ENCODE measurements at places on chromosomes 1 and 21.

DNA sequence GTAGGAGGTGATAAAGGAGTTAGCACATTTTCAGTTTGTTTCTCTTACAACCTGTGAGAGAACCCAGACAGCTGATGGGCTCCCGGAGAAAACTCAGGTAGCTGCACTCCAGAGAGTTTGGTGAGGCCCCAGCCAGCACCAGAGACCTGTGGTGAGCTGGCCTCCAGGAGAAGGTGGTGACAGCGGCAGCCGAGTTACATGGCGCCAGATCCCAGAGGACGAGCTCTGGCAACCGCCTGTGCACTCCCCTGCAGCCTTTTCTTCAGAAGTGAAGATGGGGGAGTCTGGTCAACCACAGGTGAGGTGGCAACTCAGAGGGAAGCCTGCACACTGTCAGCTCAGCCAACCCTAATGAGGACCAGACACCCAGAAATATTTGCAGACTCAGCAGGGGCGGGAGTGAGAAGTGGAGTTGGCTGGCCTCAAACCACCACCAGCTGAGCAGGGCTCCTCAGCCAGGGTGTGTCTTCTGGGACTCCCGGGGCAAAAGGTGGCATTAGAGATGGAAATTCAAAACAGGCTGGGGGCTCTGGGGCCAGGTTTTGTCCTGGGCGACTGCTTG, 209.7 kb downstream of the SETD4 start:
- DNase-seq, result no peak

DNA sequence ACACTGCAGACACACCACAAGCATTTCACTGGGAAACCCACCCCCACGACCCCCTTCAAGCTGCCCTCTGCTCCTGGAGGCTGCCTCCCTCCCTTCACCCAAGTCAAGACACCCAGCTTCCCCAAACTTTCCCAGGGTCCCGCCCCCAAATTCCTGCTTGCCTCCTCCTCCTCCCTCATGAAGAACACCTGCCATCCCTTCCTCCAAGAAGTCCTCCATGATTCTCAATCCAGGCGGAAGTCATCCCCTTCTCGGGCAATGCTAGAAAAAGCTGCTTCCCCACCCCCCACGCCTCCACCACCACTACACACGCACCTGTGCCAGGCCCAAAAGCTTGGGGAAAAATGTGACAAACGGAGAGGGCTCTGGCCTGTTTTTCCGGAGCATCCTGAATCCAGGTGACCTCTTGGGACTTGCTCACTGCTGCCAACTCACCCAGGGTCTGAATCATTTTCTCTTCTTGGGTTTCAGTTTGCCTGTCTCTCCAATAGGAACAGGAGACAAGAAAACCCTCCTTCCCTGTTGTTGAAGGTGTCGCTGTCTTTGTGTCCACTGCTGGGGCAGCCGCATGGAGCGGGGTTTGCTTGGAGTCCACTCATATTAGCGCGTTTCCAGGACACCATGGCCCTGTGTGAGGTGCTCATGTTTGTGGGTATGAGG, 101.0 kb upstream of the CASZ1 start:
- DNase-seq, result no peak

GRCh38 chr1:248802454-248802853, 23.3 kb downstream of the SH3BP5L start:
- no peak for DNase-seq

- DNase-seq, result no peak
Observed at GRCh38 chr1:164660775-164661174, 101.8 kb downstream of the PBX1 start.

DNA sequence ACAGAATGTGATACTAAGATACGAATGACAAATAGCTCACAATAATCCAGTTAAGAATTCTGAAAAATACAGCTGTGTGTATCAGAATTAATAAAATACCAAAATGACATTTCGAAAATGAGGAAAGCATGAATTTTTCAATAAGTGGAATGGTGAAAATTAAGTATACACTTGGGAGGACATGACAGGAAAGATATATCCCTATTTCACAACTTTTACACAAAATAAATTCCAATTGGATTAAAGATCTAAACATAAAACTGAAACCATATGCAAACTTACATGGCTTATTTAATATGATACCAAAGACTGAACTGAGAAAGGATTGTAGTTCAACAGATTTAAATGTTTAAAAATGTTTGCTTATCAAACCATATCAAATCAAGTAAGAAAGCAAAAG, 510.4 kb upstream of the ADAMTS5 start:
- no peak for DNase-seq

DNA sequence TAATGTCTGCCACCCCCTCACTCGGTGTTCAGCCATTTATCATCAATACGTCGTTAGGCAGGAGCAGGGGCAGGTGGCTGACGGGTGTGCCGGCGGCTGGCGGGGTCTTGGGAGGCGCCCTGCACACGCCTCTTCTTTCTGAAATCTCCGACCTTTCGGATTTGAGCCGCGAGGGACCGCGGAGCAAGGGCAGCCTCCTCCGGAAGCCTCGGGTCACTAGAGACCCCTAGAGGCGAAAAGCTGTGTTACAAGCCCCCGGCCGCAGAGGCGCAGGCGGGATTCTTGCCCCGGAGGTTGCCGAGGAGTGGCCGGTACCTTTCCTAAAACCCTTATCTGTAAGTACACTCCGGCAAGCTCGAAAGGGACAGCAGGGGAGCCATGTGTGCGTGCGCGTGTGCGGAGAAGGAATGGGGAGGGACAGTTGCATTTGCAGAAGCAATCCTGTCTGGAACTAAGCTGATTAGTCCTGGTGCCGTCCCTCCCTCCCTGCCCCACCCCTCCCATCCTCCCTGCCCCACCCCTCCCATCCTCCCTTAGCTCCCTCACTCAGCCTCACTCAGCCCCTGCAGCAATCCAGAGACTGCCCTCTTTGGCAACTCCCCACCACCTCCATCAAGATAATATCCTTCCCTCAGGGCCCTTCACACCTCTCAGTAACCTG, 11.0 kb downstream of the BRINP2 start:
- DNase-seq, result peak; percentile 25

DNA sequence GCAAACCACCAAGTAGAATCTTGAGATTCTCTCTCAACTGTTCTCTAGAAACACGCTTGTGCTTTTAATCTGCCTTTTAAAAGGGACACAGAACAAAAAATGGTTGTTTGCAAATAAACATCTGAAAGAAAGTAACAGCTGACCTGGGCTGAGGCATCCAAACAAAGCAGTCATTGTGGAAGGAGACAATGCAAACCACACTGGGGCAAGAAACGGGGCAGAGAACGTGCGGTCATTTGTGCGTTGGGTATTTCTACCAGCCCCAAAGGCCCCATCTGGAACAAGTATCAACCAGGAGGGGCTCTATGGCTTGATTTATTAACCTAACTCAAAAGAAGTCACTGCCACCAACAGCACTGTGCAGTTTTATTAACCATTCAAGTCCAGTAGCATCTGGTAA, 6.0 kb downstream of the STMN1 start:
- DNase-seq, result no peak

- no peak for DNase-seq
Observed at GRCh38 chr1:235545292-235545930, 41.2 kb upstream of the B3GALNT2 start.

- DNase-seq, result peak; percentile 92
Observed at GRCh38 chr1:217929213-217929885, 298.2 kb downstream of the SPATA17 start.

GRCh38 chr1:117740496-117740895, 134.6 kb downstream of the TENT5C start:
- no peak for DNase-seq

GRCh38 chr1:223087291-223088255, 55.5 kb downstream of the TLR5 start:
- DNase-seq, result no peak

All from NCI-H1694 (cell line).